Suppressor macrophage treated with lipopolysaccharide for 4 hours (primary cell): ENCODE measurements at places on chromosomes 16 and 17.
A peak's percentile ranks its signal among the peaks of the same experiment; 100 is the strongest.

- DNase-seq = no peak
Observed at GRCh38 chr17:9240659-9241370, 219.5 kb downstream of the NTN1 start.

- no peak for DNase-seq
Observed at GRCh38 chr16:49638673-49639610, 217.0 kb downstream of the ZNF423 start.

DNA sequence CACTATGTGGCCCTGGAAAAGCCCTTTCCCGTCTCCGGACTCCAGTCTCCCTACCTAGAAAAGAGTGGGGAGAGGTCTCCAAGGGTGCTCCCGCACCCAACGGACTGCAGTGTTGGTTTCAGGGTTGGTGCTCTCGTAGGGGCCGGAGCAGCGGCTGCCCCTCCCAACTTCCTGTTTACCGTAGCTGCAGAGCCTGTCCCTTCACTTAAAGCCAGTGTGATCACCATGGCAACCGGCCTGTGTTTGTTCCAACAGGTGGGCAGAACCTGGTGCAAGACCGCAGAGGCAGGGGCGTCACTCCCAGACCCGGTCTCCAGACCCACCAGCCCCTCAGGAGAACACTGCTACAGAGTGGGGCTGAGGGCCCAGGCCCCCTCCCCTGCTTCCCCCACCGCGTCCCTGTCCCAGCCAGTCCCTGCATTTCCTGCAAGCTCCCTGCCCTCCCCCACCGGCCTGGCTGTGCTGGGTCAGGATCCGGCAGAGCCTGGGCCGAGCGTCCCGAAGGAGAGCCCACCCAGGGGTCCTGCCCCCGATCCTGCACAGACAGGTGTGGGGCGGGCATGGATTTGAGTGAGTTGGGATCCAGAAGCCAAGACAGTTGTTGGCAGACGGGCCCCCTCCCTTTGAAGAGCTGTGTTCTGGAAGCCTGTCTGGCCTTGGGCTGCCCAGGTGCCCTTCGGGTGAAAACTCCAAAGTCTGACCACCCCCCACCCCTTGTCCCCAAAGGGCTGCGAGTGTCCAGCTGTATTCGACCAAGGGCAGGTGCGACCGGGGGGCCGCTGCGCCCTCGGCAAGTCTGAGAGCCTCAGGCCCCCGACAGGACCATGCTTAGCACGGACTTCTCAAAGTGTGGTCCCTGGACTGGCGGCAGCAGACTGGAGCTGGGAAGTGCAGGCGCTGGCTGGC lies 1.5 kb upstream of the BAIAP3 start:
- DNase-seq = peak; percentile 26

DNA sequence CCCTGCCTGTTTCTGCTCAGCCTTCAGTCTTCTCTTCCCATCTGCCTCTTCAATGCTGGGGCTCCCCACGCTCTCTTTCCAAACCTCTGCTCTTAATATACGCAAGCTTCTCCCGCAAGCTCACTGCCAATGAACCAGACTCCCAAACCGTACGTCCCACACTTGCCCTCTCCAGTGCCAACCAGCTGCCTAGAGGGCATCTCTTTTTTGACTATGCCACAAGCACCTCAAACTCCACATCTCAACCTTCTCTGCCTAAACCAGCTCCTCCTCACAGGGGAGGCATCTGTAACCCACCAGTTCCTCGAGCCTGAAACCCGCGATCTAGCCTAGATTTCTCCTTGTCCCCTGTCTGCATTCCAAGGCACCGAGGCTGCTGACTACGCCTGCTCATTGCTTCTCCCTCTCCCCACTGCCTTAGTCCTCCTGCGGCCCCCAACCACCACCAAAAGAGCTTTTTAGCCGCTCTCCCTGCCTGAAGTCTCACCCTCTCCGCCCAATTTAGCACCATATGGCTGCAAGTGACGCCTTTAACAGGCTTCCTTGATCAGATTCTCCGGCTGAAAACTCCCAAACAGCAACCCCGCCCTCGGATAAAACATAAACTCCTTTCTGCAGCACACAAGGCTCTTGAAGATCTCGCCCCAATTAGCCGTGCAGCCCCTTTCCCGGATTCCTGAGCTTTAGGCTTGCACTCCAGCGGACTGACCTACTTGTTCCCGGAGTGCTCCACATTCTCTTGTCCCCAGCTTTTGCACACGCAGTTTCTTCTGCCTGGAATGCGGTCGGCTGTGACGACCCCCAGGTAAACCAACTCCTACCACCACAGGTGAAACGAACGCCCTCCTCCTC lies 1.5 kb downstream of the GGA2 start:
- no peak for DNase-seq

DNA sequence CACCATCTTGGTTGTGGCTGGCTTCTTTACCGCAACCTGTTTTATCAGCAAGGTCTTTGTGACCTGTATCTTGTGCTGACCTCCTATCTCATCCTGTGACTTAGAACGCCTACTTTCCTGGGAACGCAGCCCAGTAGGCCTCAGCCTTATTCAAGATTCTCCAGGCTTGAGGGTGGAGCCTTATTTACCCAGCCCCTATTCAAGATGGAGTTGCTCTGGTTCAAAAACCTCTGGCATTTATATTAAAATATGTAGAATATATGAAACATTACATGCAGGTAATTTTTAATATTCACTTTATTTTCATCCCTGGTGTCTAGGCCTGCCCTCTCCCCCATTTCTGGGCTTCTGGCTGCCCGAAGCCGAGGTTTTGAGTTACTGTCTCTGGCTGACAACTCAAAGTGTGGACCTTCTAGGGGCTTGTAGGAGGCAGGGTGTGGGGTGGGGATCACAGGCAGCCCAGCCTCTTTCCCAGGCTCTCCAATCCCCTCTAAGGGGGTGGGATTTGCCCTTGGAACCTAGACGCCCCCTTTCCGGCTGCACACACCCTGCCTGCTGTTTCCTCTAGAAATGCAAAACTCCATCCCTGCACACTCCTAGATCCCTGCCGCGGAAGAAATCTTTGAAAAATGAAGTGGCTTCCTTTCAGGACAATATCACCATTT lies 152.0 kb downstream of the KCNJ12 start:
- DNase-seq = no peak

GRCh38 chr17:75430159-75430974 lies 24.9 kb upstream of the GRB2 start:
- DNase-seq = no peak

GRCh38 chr16:50526249-50526648 lies 21.9 kb upstream of the NKD1 start:
- no peak for DNase-seq

- no peak for DNase-seq
Observed at GRCh38 chr16:4133897-4134372, 17.7 kb upstream of the ADCY9 start.

DNA sequence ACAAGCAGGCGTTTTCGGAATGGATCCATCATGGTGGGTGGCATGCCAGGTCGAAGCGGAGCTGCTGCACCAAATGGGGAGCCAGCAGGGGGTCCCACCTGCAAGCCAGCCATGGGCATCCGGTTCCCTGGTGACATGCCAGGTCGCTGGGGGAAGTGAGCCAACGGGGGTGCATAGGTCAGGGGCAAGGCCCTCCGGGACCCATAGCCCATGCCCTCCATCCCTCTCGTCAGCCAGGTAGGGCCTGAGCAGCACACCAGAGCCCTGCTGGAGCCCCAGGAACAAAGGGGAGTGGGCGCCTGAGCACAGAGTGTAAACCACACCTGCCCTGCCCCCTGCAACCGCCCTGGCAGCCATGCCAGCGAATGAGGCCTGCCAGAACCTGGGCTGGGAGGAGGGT lies 5.0 kb downstream of the SMARCD2 start:
- no peak for DNase-seq

GRCh38 chr17:14923981-14924380 lies 341.1 kb downstream of the PMP22 start:
- DNase-seq = no peak

DNA sequence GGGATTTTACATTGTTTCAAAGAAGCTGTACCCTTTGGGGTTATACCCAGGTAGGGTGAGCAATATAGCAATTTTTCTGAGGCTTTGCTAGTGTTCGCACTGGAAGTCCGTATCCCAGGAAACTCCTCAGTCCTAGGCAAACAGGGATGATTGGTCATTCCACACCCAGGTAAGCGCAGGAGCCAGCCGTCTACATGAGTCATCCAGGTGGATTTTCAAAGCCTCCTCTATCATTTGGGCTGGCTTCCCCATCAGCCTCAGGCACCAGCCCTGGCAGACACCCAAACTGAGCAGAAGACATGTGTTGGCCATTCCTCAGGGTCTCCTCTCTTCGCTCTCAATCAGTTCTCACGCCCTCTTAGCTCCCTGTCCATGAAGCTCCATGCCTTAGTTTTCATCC lies 135.6 kb downstream of the AIPL1 start:
- no peak for DNase-seq

- DNase-seq = no peak
Observed at GRCh38 chr17:79670537-79671084, 59.8 kb upstream of the RBFOX3 start.
